Mesothelial cell of epicardium (in vitro differentiated cells): ENCODE measurements at places on chromosomes 1 and 21. TPM values are rescaled to one million over a fixed set of nuclear protein-coding genes. Genes with fewer than 3 reads are reported as not detected.

LPAR3 gene
- total RNA-seq: 0.67 to 1.00 TPM (median 0.99 TPM) in 3 replicates

DNA sequence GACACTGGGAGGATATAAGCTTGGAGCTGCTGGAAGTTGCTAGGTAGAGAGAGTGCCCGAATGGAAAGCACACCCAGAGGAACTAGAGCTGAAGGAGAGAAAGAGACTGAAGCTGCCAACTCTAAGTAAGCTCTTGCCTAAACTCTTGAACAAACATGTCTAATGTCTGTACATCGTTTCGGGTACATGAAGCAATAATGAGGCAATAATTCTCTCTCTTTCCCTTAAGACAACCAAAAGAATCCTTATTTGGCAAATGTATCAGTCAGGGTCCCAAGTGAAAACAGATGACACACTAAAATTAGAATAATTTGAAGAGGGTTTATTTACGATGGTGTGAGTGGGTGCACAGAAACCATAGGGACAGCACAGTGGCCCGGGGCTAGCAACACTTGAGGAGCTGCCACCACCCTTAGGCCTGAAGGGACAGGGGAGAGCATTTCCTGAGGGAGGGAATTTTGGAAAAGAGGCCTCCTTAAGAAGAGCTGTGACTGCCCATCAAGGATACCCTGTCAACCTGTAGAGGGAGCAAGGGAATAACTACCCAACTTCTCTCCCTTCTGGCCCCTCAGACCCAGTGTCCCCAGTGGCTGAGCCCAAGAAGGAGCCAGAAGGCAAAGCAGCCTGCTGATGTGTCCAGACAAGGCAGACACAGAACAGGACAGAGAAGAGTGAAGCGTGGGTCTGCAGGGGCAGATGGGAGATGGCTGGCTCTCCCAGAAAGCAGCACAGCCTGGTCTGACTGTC lies 36.1 kb upstream of the KHDRBS1 start:
- peaks cover 11% of the 10 kb centered on the region for H3K4me1 ChIP-seq
- H3K27ac ChIP-seq: no peak overlapping the region
- no peak for DNase-seq
- no peaks in the 10 kb centered on the region for H3K36me3 ChIP-seq
- no peak overlapping the region for H3K4me3 ChIP-seq
- no peaks in the 10 kb centered on the region for H3K27me3 ChIP-seq

GRCh38 chr1:88662723-88663122 lies 21.4 kb upstream of the PKN2 start:
- peaks cover 12% of the 10 kb centered on the region for H3K4me1 ChIP-seq
- no peaks in the 10 kb centered on the region for H3K27me3 ChIP-seq
- no peaks in the 10 kb centered on the region for H3K36me3 ChIP-seq
- H3K4me3 ChIP-seq: no peak overlapping the region

- H3K27me3 ChIP-seq: no peaks in the 10 kb centered on the region
- peaks cover 11% of the 10 kb centered on the region for H3K4me1 ChIP-seq
- peaks cover 41% of the 10 kb centered on the region for H3K36me3 ChIP-seq
- DNase-seq: no peak
Measured at GRCh38 chr1:54857141-54857540, 29.9 kb downstream of the DHCR24 start.

DNA sequence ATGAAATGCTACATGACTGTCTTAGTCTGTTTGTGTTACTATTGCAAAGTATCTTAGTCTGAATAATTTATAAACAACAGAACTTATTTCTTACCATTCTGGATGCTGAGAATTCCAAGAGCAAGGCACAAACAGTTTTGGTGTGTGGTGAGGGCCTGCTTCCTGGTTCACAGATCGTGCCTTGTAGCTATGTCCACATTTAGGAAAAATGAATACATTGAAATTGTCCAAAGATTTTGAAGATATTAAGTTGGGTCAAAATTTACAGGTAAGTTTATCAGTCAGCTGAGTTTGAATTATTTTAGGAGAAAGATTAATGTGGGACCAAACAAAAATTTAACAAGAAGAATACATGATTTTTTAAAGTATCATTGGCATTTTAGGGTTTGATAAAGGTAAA lies 293.5 kb downstream of the LTN1 start:
- H3K27ac ChIP-seq: no peak overlapping the region
- peaks cover 6% of the 10 kb centered on the region for H3K36me3 ChIP-seq
- H3K4me3 ChIP-seq: no peak overlapping the region
- DNase-seq: no peak
- no peaks in the 10 kb centered on the region for H3K27me3 ChIP-seq

ODR4 gene
- total RNA-seq: 22.6 to 28.4 TPM (median 27.4 TPM) in 3 replicates

GRCh38 chr1:182281541-182281940 lies 110.0 kb downstream of the GLUL start:
- no peaks in the 10 kb centered on the region for H3K27me3 ChIP-seq
- no peaks in the 10 kb centered on the region for H3K36me3 ChIP-seq
- DNase-seq: no peak
- H3K4me1 ChIP-seq: no peaks in the 10 kb centered on the region
- H3K4me3 ChIP-seq: no peak overlapping the region
- no peak overlapping the region for H3K27ac ChIP-seq
